ENCODE measurements at places on chromosomes 3 and 15.

GRCh38 chr3:180646187-180646790 is 33.0 kb downstream of the CCDC39 start:
- no peak for DNase-seq

- no peak for DNase-seq
Measured at GRCh38 chr15:47806008-47806407, 88.7 kb downstream of the SEMA6D start.

DNA sequence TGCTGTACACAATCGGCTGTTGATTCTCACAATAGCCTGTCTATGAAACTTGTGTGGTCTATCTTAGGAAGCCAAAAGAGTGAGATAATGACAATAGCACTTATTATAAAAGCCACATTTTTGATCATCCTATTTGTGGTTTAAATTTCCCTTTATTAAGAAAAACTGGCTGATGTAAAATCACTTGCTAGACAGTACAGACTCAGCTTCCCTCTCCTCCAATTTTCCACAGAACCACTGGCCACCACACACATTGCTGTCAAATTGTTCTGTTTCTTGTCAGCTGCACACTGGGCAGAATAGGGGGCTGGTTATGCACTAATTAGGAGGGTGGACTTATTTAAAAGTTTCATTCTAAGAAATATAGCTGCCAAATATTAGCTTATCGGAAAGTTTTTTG is 425.9 kb downstream of the EPHA3 start:
- no peak for DNase-seq

GRCh38 chr15:50030456-50030855 is 88.6 kb downstream of the ATP8B4 start:
- no peak for DNase-seq

GRCh38 chr3:25971736-25972135 is 181.8 kb downstream of the OXSM start:
- DNase-seq: no peak

GRCh38 chr3:58215317-58216025 is 4.7 kb upstream of the DNASE1L3 start:
- DNase-seq: no peak

DNA sequence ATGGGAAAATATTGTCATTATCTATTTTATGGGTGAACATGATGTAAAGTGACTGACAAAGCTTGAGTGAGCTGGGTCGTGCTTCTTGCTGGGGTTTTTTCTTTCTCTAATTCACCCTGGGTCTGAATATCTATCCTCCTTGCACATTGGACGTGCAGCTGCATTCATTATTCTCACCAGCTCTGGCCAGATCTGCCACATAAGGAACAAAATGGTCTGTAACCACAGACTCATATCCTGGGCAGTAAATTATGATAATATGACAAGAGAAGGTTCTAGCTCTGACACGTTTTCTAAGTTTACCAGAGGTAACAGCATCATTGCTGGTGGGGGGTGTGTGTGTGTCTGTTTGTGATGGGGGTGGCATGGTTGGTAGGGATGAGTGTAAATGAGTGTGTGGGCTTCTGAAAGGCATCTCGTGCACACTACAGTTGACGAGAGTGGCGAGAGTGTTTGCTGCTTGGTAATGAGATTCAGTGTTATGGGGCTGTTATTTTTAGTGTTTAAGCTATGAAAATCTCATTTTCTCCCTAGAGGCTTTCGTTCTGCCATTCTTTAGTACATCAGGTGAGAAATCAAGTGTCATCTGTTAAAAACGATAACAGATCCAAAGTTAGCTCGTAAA is 418.4 kb downstream of the PDCD6IP start:
- no peak for DNase-seq

- no peak for DNase-seq
Measured at GRCh38 chr3:38763569-38763968, 52.4 kb downstream of the SCN10A start.

GRCh38 chr3:21585216-21585740 is 165.7 kb downstream of the ZNF385D start:
- no peak for DNase-seq

DNA sequence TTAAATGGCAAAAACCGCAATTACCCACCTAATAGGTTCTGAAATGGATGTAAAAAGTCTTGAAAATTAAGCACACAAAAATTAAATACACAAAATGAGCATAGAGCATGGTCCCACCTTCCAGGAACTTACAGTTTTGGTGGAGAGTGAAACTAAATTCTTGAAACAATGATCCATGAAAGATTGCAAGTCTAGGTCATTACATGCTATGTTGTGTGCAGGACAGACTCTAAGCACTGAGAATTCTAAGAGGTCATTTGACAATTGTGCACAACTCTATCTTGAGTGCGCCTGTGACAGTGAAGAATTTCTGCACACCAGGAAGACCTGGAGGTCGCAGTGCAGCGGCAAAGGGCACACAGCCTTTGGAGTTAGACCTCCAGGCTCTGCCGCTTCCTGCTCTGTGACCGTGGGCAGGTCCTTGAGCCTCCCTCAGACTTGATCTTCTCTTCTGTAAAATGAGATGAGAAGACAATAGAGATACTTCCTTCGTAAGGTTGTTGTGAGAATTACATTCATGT is 153.3 kb upstream of the TPM1 start:
- no peak for DNase-seq

Data from heart right ventricle (tissue), 16 donors.